ENCODE measurements at places on chromosomes 5 and 9.

DNA sequence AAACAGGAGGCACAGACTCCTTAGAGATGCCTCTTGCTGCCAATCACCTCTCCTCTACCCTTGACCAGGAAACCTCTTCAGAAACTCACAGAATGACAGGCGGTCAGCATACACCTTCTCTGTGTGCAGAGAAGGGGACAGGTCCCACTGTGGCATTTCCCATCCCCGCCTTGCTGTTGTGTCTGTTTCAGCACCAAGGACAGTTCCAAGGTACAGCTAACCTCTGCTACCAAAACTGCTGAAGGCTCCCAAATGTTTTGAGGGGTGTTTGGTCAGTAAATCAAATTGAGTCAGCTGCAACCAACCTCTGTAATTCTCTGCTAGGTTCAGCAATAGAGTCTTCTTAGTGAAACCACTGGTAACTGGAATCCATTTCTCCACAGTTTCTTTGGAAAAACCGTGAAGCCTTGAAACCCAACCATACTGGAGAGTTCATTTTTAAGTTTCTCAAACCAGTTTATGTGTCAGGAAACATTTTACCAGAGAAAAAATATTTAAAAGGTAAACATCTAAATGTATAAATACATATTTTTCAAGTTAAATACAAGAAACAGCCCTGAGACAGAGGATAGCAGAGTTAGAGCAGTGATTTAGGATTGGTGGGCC lies 122.0 kb downstream of the DRD1 start:
- H3K4me1 ChIP-seq, result no peaks in the 10 kb centered on the region
- no peaks in the 10 kb centered on the region for H3K36me3 ChIP-seq
- H3K27ac ChIP-seq, result no peak overlapping the region
- H3K4me3 ChIP-seq, result no peak overlapping the region
- peak; percentile 37 for DNase-seq

GRCh38 chr5:473551-474192 lies 30.7 kb downstream of the EXOC3 start:
- peaks cover 38% of the 10 kb centered on the region for H3K27me3 ChIP-seq
- peaks cover 16% of the 10 kb centered on the region for H3K4me1 ChIP-seq
- peak overlapping the region; percentile 79 for H3K4me3 ChIP-seq

DNA sequence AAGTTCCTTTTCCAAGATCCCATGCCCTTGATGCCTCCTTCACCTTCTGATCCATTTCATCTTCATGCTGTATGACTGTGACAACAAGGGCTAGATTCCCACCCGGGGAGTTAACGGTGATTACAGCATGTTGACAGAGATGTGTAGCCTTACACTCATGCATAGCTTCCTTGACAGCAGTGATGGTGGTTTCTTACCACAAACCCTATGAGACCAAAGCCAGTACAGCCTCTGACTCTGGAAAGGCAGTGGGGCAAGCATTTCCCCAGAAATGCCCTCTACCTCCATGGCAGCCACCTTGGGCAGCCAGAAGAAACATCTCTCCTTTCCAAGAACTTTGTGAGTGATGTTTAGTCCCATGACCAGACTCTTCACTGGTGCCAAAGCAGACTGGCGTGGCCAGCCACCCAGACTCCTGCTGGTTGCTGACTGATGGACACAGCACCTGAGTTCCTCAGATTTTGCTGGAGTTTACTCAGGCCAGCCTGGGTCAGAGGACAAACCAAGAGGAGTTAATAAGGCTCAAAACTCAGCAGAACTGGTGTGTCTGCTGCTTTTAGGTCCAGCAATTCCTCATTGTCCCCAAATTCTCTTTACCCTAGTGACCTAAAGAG lies 199.7 kb upstream of the SLC27A6 start:
- no peaks in the 10 kb centered on the region for H3K36me3 ChIP-seq
- no peak for DNase-seq
- peaks cover 20% of the 10 kb centered on the region for H3K4me1 ChIP-seq
- no peak overlapping the region for H3K4me3 ChIP-seq
- peaks cover 3% of the 10 kb centered on the region for H3K27me3 ChIP-seq

GRCh38 chr5:153979028-153979783 lies 59.5 kb downstream of the FAM114A2 start:
- DNase-seq, result no peak
- no peak overlapping the region for H3K4me3 ChIP-seq
- H3K27ac ChIP-seq, result no peak overlapping the region
- H3K4me1 ChIP-seq, result peaks cover 30% of the 10 kb centered on the region

DNA sequence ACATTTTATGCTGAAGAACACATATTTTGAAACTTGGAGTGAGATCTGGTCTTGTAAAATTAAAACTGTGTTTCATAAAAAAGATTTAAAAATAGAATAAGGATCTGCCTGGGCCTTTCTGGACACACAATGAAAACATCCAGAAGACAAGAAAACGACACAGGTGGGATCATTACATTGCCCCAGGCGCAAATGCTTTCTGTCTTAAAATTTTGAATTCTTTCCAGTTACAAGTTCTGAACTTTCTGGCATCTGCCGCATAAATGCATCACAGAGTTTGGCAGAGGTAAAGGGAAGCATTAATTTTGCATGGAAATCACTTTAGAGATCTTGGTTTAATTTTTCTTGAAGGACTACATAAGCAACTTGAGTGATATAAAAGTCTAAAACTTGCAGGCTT lies 219.6 kb downstream of the WDR70 start:
- H3K27ac ChIP-seq, result peak overlapping the region; percentile 15
- no peak overlapping the region for H3K4me3 ChIP-seq
- H3K4me1 ChIP-seq, result peaks cover 9% of the 10 kb centered on the region
- peaks cover 16% of the 10 kb centered on the region for H3K36me3 ChIP-seq
- no peak for DNase-seq

- H3K4me1 ChIP-seq, result peaks cover 2% of the 10 kb centered on the region
- peaks cover 11% of the 10 kb centered on the region for H3K36me3 ChIP-seq
- no peak overlapping the region for H3K27ac ChIP-seq
- H3K27me3 ChIP-seq, result no peaks in the 10 kb centered on the region
- DNase-seq, result no peak
- no peak overlapping the region for H3K4me3 ChIP-seq
Measured at GRCh38 chr5:132767150-132767549, 9.9 kb downstream of the SEPTIN8 start.

GRCh38 chr9:447230-448025 lies 232.8 kb downstream of the DOCK8 start:
- H3K36me3 ChIP-seq, result peaks cover 29% of the 10 kb centered on the region
- no peak for DNase-seq
- peaks cover 11% of the 10 kb centered on the region for H3K4me1 ChIP-seq
- no peaks in the 10 kb centered on the region for H3K27me3 ChIP-seq
- no peak overlapping the region for H3K4me3 ChIP-seq
- H3K27ac ChIP-seq, result no peak overlapping the region

DNA sequence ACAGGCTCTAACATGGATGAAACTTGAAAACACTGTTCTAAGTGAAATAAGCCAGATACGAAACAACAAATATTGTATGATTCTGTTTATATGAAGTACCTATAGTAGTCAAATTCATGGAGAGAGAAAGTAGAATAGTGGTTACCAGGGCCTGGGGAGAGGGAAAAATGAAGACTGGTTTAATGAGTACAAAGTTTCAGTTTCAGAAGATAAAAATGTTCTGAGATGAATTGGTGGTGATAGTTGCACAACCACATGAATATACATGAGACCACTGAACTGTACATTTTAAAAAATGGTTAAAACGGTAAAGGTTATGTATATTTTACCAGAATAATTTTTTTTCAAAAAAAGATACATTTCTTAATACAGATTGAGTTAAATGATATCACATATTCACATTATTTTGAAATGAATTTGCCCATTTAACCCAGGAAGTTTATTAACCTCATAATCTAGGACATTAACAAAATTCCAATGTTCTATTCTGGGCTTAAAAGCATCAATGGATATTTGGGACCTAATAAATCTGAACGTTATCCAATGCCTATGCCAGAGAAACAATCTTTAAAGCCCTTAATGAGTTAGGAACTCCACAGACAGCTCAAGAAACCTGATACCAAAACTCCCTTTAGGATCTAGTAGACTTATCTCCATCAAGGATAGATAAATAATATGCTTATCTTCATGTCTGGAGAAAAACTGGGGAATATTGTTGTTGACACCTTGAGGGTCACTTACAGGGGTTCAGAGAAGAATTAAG lies 521.3 kb downstream of the EFNA5 start:
- no peak overlapping the region for H3K4me3 ChIP-seq
- H3K36me3 ChIP-seq, result no peaks in the 10 kb centered on the region
- H3K4me1 ChIP-seq, result peaks cover 56% of the 10 kb centered on the region
- DNase-seq, result no peak
- peak overlapping the region; percentile 32 for H3K27ac ChIP-seq

- no peak overlapping the region for H3K27ac ChIP-seq
- DNase-seq, result no peak
- no peaks in the 10 kb centered on the region for H3K27me3 ChIP-seq
- H3K36me3 ChIP-seq, result no peaks in the 10 kb centered on the region
Measured at GRCh38 chr9:37911271-37911681, 7.3 kb upstream of the SLC25A51 start.

GRCh38 chr5:1652873-1653697 lies 129.3 kb upstream of the LPCAT1 start:
- no peak overlapping the region for H3K27ac ChIP-seq
- H3K4me3 ChIP-seq, result no peak overlapping the region

DNA sequence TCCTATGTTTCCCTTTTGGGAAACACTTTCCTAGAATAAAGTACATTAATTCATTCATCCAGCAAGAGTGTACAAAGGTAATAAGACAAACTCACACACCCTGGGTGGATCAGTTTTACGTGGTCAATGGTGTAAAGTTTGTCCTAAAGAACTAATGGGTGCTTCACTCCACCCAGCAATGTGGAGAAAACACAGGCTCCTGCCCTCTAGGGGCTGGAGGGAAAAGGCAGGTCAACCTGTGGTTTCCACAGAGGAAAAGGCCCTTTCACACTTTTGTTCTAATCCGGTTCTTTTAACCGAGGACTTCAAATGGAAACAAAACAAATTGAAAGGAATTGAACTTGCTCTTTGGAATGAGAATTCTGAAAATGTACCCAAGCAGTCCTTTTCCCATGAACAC lies 80.9 kb upstream of the SPOCK1 start:
- H3K36me3 ChIP-seq, result no peaks in the 10 kb centered on the region
- H3K27ac ChIP-seq, result no peak overlapping the region
- H3K4me3 ChIP-seq, result no peak overlapping the region
- no peaks in the 10 kb centered on the region for H3K4me1 ChIP-seq
- no peak for DNase-seq
- H3K27me3 ChIP-seq, result peaks cover 41% of the 10 kb centered on the region

Measured in mesothelial cell of epicardium (in vitro differentiated cells).